Activated CD8-positive, alpha-beta memory T cell treated with anti-CD3 and anti-CD28 coated beads for 1 hour (primary cell): ENCODE measurements at places on chromosomes 7 and 10.

GRCh38 chr7:43554423-43554822, 28.5 kb upstream of the STK17A start:
- DNase-seq, result no peak

DNA sequence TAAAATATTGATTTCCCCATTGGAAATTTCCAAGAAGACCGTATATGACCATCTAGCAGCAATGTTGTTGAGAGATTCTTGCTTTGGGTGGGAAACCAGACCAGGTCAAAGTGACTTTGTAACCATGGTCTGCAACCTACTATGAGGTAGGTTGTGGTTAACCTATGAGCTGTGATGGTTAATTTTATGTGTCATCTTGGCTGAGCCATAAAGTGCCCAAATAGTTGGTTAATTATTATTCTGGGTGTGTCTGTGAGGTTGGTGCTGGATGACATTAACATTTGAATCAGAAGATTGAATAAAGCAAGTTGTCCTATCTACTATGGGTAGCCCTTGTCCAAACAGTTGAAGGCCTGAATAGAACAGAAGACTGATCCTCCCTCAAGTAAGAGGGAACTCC, 18.3 kb upstream of the RALA start:
- no peak for DNase-seq

GRCh38 chr7:55033236-55033846, 14.5 kb downstream of the EGFR start:
- DNase-seq, result no peak

DNA sequence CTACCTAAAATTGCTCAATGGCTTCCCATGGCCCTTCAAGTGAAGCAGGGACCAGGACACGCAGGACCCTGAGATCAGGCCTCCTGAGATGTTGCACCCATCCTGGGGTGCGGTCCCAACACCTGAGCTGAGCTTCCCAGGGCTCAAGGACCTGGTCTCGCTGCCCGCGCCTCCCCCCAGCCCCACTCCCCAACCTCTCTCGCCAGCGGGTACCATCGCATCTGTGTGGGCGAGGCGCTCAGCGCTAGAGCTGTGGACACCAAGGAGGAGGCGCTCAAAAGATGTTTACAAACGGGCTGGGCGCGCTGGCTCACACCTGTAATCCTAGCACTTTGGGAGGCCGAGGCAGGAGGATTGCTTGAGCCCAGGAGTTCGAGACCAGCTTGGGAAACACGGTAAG, 7.4 kb upstream of the CRYGN start:
- no peak for DNase-seq

GRCh38 chr7:136688601-136689000, 179.9 kb upstream of the CHRM2 start:
- no peak for DNase-seq
